Fibroblast of lung (primary cell): ENCODE measurements at places on chromosomes 3 and 15.
A peak's percentile ranks its signal among the peaks of the same experiment; 100 is the strongest.

- DNase-seq = peak; percentile 59
These were observed 115.9 kb downstream of the TOP2B start for GRCh38 chr3:25548836-25549235.

DNA sequence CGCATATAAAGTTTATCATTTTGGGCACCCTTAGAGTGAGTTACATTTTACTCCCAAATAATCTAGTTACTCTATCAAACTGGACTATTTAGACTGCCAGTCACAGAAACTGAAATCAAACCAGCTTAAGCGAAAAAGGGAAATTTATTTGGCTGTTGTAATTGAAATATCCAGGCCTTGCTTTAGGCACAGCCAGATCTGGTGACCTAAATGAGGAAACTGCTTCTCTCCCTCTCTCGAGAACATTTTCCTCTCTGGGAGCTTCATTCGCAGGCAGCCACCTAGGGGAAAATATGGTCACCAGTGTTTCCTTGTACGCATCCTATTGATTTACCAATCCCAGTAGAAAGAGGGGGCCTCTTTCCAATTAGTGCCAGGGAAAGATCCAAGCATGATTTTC, 175.3 kb upstream of the MITF start:
- DNase-seq = no peak

DNA sequence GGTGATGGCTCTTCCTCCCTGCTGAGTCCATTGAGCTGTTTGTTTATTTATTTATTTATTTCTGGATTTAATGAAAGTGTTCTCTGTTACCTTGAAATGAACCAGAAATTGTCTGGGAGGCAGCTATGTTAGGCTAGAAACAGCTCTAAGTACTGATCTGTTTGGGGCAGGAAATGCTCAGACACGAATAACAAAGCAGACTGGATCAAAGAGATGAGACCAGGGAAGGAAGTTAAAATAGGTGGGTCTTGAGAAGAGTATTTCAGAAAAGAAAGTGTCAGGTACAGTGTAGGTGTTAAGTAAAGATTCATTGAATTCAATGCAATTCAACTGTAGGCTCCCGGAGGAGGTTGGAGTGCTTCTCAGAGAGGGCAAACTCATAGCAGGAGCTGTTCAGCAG, 173.3 kb downstream of the IL20RB start:
- no peak for DNase-seq

DNA sequence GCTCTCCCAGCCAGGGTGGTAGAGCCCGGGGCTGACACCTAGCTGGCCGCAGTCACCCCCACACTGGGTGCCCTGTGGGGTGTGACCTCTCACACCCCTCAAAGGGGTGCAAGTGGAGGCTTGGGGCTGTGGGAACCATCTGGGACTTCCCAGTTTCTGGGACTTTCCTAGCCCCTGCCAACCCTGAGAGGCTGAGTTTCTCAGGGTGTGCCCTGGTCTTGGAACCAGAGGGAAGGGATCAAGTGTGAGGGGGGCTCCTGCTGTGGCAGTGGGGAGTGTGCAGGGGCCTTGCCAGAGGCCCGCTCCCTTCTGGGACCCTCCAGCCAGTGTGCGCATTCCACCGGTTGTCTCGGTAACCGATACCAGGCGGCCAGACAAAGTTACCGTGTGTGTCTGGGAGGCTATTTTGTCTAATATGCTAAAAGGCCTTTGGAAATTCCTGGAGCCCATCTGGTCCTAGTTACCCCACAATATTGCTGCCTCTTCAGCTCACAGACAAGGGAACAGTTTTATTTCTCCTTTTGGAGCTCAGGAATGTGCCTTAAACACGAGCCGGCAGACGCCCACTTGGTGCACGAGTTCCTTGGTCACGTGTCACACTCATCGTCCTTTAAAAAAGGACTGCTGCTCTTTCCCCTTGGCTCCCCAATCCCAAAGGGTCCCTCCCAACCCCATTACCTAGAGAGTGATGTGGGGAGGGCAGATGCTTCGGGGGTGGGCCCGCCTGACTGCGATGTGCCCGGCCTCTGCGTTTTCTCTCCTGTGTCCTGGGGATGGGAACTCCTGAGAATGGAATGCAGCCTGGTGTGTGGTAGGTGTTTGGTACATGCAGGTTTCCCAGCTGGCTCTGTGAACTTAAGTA, 33.2 kb downstream of the HDAC11 start:
- peak; percentile 34 for DNase-seq
